Sigmoid colon (tissue), 7 donors: ENCODE measurements at places on chromosomes 11 and 22. TPM values are rescaled to one million over a fixed set of nuclear protein-coding genes. Genes with fewer than 3 reads are reported as not detected.
A peak's percentile ranks its signal among the peaks of the same experiment; 100 is the strongest.

DNA sequence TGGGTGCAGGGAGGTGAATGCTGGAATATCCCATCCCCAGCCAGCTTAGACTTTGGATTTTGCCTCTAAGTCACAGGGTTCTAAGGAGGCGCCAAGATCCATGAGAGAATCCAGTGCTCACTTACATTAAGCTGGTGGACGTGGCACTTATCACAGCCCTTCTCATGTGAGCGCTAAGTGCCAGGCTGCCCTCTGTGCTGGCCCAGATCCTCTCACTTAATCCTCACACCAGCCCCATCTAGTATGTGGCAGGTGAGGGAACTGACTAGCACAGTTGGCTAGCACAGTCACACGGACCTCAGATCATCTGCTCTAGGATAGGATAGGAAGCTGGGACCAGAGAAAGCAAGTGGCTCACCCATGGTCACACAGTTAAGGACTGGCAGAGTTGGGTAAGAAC, 3.6 kb downstream of the HMOX1 start:
- no peak for DNase-seq

- DNase-seq: no peak
These were observed 65.0 kb upstream of the HORMAD2 start for GRCh38 chr22:30015229-30015797.

The OSBP2 gene
- polyA plus RNA-seq: 1.5 TPM

DNA sequence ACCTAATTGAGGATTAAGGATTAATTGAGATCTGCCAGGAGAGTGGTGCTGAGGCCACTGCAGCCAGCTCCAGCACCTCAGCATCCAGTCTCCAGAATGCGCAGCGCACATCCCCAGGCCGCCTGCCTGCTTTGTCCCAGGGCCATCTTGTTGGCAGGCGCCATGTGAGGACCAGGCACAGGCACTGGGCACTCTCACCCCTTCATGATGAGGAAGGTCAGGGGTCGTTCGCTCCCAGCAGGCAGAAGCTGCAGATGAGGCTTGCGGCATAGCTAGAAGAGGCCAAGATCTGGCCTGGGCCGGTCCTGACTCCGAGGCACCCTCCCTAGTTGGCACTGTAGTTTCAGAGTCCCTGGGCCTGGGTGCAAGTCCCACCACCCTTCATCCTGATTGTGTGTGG, 6.4 kb downstream of the CABP2 start:
- peak; percentile 60 for DNase-seq
